ENCODE measurements at places on chromosomes 3 and 15.

- H3K27me3 ChIP-seq = no peaks in the 10 kb centered on the region
- no peaks in the 10 kb centered on the region for H3K4me1 ChIP-seq
- DNase-seq = no peak
- no peak overlapping the region for H3K27ac ChIP-seq
- no peaks in the 10 kb centered on the region for H3K36me3 ChIP-seq
- no peak overlapping the region for H3K4me3 ChIP-seq
Measured at GRCh38 chr3:20648294-20648693, 462.3 kb upstream of the SGO1 start.

DNA sequence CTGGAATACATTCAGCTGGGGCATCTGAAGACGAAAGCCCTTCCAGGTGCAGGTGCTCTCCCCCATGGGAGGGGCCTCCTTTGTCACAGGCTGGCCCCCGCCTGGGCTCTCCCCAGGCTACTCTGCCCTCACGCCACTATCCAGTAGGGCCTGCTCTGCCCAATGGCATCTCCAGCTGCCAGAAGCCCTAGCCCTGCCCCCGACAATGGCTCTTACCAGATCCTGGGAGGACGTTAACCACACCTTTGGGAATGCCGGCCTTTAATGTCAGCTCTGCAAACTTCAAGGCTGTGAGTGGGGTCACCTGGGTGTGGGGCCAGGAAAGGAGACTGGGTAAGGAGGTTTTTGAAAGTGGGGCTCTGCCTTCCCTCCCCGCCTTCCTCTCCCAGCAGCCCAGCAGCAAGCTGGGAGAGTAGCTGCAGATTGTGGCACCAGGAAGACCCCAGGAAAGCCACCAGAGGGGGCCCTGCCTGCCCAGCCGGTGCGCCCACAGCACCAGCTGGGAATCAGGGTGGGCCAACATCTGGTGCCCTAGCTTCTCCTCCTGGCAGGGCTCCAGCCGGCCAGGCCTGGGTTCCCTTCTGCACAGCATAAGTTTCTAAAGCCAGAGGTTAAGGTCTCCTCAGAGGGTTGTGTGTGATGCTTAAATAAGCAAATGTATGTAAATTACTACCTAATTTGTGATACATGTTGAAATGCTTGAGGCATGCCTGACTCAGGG is 40.4 kb upstream of the SLC41A3 start:
- H3K27ac ChIP-seq = no peak overlapping the region
- H3K4me1 ChIP-seq = no peaks in the 10 kb centered on the region
- DNase-seq = peak; percentile 67
- H3K36me3 ChIP-seq = no peaks in the 10 kb centered on the region
- H3K27me3 ChIP-seq = no peaks in the 10 kb centered on the region

GRCh38 chr3:78434801-78435200 is 1333.0 kb downstream of the ROBO1 start:
- H3K36me3 ChIP-seq = no peaks in the 10 kb centered on the region
- no peaks in the 10 kb centered on the region for H3K27me3 ChIP-seq
- DNase-seq = no peak
- H3K27ac ChIP-seq = no peak overlapping the region
- H3K4me3 ChIP-seq = no peak overlapping the region
- no peaks in the 10 kb centered on the region for H3K4me1 ChIP-seq

- no peak overlapping the region for H3K4me3 ChIP-seq
- H3K36me3 ChIP-seq = no peaks in the 10 kb centered on the region
- peak; percentile 10 for DNase-seq
- no peak overlapping the region for H3K27ac ChIP-seq
- no peaks in the 10 kb centered on the region for H3K27me3 ChIP-seq
Measured at GRCh38 chr3:40237889-40238571, 71.5 kb upstream of the EIF1B start.

DNA sequence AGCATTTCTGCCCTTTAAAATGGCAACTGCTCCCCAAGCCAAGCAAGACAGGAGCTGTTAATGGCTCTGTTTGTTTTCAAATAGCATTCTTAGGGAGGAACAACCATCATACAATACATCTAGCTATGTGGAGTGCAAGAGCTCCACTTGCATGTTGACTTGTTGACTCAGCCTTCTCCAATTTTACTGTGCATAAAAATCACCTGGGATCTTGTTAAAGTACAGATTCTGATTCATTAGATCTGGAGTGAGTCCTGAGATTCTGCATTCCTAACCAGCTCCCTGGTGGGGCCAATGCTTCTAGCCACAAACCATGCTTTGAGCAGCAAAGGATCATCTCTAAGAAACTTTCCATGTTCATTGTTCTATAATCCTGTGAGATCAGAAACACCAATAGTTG is 171.4 kb downstream of the THRB start:
- no peak for DNase-seq
- H3K27ac ChIP-seq = no peak overlapping the region
- H3K27me3 ChIP-seq = no peaks in the 10 kb centered on the region
- no peaks in the 10 kb centered on the region for H3K4me1 ChIP-seq
- H3K36me3 ChIP-seq = no peaks in the 10 kb centered on the region

DNA sequence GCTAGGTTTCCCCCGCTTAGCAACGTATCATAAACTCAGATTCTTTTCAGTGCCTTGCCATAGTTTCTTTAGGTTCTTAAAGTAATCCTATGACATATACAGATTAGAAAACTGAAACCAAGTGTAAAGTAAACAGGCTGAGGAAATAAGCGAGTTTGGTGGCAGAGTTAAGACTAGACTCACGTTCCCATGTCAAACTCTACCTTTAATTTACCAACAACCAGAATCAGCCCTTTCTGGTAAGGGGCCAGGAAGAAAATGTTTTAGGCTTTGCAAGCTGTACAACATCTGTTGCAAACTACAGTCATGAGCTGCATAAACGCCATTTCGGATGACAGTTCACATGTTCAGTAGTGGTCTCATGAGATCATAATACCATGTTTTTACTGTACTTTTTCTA is 128.0 kb upstream of the PRICKLE2 start:
- no peaks in the 10 kb centered on the region for H3K36me3 ChIP-seq
- peak overlapping the region; percentile 67 for H3K27ac ChIP-seq
- H3K27me3 ChIP-seq = no peaks in the 10 kb centered on the region
- peaks cover 52% of the 10 kb centered on the region for H3K4me1 ChIP-seq
- no peak overlapping the region for H3K4me3 ChIP-seq

DNA sequence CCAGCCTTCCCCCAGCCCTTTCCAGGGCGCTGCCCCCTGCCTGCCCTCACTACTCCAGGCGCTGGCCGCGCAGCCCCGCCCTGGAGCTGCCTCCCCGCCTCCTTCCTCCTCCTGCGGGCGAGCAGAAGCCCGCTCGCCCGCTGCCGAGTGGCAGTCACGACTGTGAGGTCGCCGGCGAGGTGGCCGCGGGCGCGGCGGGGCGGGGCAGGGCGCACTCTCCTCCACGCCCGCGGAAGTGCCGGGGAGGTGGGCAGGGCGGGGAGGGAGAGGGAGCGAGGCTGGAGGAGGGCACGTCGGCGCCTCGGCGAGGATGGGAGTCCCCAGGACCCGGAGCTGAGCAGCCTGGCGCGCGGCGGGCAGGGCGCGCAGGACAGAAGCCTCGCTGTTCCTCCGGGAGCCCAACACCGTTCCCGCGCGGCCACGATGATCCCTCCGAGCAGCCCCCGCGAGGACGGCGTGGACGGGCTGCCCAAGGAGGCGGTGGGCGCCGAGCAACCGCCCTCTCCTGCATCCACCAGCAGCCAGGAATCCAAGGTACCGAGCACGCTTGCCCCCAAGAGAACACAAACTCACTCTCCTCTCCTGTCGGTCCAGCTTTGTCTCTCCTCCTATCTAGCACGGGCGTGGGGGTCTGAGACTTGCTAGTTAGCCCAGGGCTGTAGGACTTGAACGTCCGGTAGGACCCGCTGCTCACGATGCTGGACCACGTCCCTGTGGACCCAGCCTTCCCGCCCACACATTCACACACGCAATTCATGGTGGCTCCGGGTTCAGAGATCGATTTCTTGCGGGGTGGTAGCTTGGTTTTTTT is at the start of gene STAC:
TSS of gene STAC (plus strand) at position 284 of the 811 bp plus-strand sequence. CDS start at position 424, 140 bp downstream.
- no peak within 1 kb of the TSS for H3K27ac ChIP-seq
- H3K4me1 ChIP-seq = peaks cover 6% of the 10 kb centered on the region
- H3K4me3 ChIP-seq = peak within 1 kb of the TSS; percentile 49
- peak; percentile 75 for DNase-seq
- H3K36me3 ChIP-seq = no peaks in the 10 kb centered on the region
- no peaks in the 10 kb centered on the region for H3K27me3 ChIP-seq

DNA sequence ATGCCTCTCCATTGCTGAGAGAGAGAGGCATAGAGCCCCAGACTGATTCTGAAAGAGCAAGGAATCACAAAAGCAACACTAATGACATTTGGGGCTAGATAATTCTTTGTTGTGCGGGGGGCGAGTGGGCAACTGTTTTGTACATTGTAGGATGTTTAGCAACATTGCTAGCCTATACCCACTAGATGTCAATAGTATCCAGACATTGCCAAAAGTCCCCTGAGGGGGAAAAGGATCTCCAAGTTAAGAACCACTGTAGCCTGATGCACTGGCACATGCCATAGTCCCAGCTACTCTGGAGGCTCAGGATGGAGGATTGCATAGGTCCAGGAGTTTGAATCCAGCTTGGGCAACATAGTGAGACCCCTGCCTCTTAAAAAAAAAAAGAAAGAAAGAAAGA is 22.8 kb upstream of the GOLM2 start:
- no peaks in the 10 kb centered on the region for H3K36me3 ChIP-seq
- H3K4me1 ChIP-seq = no peaks in the 10 kb centered on the region
- no peak overlapping the region for H3K4me3 ChIP-seq

- no peaks in the 10 kb centered on the region for H3K27me3 ChIP-seq
- no peak for DNase-seq
- no peak overlapping the region for H3K27ac ChIP-seq
Measured at GRCh38 chr3:45252826-45253225, 26.7 kb upstream of the TMEM158 start.

GRCh38 chr3:156180077-156180476 is 59.7 kb downstream of the KCNAB1 start:
- no peak overlapping the region for H3K4me3 ChIP-seq
- H3K36me3 ChIP-seq = no peaks in the 10 kb centered on the region
- DNase-seq = no peak
- H3K27ac ChIP-seq = no peak overlapping the region
- H3K27me3 ChIP-seq = no peaks in the 10 kb centered on the region

DNA sequence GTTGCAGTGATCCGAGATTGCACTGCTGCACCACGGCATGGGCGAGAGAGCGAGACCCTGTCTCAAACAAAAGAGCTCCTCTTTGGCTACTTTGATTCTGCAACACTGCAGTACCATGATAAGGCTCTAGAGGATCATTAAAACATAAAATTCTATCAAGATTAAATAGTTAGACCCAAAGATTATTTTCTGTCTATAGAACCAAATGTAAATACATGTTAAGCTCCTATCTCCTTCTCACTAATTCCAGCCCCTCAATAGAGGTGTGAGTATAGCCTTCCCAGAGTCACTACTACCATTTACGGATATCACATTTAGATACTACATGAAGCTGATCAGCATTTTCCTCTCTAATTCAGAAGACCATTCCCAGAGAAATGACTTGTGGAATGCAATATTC is 4.3 kb upstream of the MUC13 start:
- DNase-seq = no peak
- no peak overlapping the region for H3K4me3 ChIP-seq
- H3K27ac ChIP-seq = no peak overlapping the region
- H3K27me3 ChIP-seq = no peaks in the 10 kb centered on the region
- H3K36me3 ChIP-seq = no peaks in the 10 kb centered on the region
- no peaks in the 10 kb centered on the region for H3K4me1 ChIP-seq

GRCh38 chr15:89852342-89852995 is 37.8 kb upstream of the ANPEP start:
- no peak overlapping the region for H3K27ac ChIP-seq
- DNase-seq = no peak
- no peaks in the 10 kb centered on the region for H3K36me3 ChIP-seq
- no peak overlapping the region for H3K4me3 ChIP-seq

GRCh38 chr3:194255252-194256039 is 95.7 kb downstream of the CPN2 start:
- H3K4me1 ChIP-seq = peaks cover 30% of the 10 kb centered on the region
- H3K36me3 ChIP-seq = no peaks in the 10 kb centered on the region
- H3K27me3 ChIP-seq = no peaks in the 10 kb centered on the region
- H3K27ac ChIP-seq = peak overlapping the region; percentile 56
- no peak overlapping the region for H3K4me3 ChIP-seq
- DNase-seq = peak; percentile 61

- no peak for DNase-seq
- peaks cover 12% of the 10 kb centered on the region for H3K4me1 ChIP-seq
- H3K27ac ChIP-seq = peak overlapping the region; percentile 88
- no peaks in the 10 kb centered on the region for H3K27me3 ChIP-seq
- H3K36me3 ChIP-seq = no peaks in the 10 kb centered on the region
- H3K4me3 ChIP-seq = peak overlapping the region; percentile 62
Measured at GRCh38 chr15:90664650-90665287, 52.4 kb upstream of the BLM start.

DNA sequence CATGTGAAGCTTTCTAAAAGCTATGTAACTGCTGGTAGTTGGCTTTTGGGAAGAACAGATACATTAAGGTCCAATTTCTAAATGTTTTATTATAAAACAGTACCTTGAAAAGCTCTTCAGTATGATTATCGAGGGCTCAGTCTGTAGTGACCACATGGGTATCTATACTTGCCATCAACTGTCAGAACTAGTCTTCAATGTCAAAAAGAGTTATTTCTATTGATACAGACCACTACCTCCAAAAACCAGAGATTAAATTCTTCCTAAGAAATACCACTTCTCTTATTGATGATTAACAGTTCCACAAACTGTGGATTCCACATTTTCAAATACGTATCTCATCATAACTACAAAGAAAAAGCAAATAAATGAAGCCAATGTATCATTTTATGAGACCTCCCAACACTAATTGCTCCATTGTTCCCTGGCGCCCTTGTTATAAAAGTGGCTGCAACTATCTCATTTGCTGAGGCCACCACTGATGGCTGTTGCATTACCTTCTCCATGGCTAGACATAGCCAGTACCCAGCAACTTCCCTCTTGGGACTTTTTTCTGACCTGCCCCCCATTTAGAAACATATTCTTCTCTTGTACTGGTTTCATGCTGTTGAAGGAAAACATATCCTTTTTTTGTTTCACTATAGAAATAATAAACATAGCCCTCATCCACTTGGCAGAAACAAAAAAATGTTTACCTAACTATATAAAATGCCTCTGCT is 33.9 kb upstream of the MBNL1 start:
- H3K27me3 ChIP-seq = no peaks in the 10 kb centered on the region
- H3K4me1 ChIP-seq = no peaks in the 10 kb centered on the region
- no peak overlapping the region for H3K4me3 ChIP-seq
- H3K36me3 ChIP-seq = no peaks in the 10 kb centered on the region
- no peak overlapping the region for H3K27ac ChIP-seq

DNA sequence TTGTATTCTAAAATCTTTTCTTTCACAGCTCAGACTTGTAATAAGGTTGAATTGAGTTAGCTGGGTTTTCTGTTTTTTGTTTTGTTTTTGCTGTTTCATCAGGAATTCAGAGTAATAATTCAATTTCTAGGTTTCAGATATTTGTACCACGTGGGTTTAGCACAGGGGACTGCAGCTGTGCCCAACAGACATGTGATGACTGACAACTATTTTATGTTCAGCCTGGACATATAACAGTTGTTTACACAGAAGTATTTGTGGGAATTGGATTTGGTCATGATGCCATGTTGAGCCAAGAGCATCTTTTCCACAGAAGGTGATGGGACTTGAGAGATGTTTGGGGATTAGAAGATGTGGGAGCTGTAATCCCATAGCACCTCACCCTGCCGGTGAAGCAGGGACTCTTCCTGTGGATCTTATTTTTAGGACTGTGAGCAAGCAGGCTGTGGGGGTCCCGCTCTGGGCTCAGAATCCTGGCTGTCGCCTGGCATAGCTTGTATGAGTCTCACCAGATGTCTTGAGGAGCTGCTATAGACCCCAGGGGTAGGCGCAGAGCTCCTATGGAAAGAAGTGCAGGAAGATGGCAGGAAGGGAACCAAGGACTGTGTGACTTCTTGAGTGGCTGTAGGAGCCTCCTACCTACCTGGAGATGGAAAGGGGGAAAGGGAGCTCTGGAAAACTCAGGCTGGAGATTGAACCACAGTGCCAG is 23.7 kb downstream of the PXYLP1 start:
- no peak overlapping the region for H3K4me3 ChIP-seq
- no peaks in the 10 kb centered on the region for H3K36me3 ChIP-seq
- no peak for DNase-seq
- H3K27ac ChIP-seq = no peak overlapping the region
- no peaks in the 10 kb centered on the region for H3K27me3 ChIP-seq
- H3K4me1 ChIP-seq = no peaks in the 10 kb centered on the region
